ENCODE measurements at places on chromosomes 2 and 18.
A peak's percentile ranks its signal among the peaks of the same experiment; 100 is the strongest.

GRCh38 chr2:145186303-145186702 lies 666.4 kb upstream of the ZEB2 start:
- DNase-seq: no peak

GRCh38 chr2:96933305-96934181 lies 52.8 kb downstream of the FAM178B start:
- DNase-seq: no peak

GRCh38 chr18:6054256-6054842 lies 159.0 kb upstream of the TMEM200C start:
- no peak for DNase-seq

- no peak for DNase-seq
Observed at GRCh38 chr18:14144628-14144895, 12.3 kb upstream of the ZNF519 start.

DNA sequence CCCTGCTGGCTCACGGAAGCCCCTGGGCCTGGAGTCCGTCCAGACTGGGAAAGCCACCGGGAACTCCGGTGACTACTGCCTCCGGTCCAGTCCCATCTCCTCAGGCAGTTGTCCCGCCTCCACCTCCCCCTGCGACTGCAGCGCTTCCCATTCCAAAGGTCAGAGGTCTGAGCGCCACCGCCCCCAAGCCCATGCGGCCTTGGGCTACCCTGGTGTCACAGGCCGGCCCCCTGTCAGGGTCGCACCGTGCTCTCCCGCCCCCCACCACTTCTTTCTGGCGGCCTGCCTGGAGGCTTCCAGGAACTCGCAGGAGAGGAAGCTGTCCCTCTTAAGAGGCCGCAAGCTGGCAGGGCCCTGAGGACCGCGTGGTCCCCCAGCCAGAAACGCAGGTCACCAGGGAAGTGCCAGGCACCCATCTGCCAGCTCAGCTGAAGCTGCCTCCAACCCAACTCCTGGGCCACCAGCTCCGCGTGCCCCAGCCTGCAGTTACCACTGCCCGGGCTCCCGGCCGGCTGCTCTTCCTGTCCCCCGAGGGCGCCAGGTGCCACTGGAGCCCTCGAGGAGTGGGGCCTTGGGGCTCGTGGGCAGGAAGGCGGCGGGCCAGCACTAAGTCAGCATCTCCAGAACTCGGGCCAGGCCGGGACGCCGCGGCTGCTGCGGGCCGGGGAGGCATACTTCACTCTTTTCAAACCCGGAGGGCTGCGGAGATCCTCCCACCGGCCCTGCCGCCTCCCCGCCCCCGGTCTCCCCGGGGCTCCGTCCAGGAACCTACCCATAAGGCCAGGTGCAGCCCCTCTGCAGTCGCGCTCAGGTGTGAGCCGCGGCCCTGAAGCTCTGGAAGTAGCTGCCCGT lies 83.3 kb upstream of the POMC start:
- DNase-seq: peak; percentile 58

GRCh38 chr2:128692895-128693742 lies 374.5 kb upstream of the HS6ST1 start:
- no peak for DNase-seq

DNA sequence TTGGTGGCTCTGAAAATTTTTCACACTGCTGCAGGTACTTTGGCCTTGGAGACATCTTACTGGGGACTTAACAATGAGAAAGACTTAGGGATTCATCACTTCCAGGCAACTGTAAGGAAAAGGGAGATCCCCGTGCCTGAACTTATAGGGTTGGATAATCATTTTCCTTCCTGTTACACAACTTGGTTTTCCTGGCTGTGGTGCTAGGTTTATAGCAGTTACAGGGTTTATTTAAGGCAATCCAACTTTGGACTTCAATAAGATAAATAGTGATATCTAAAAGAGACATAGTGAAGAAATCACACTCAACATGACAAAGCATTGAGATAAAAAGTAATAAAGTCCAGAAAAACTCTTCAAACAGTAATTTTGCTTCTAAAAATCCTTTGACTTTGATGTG lies 70.2 kb upstream of the RAPH1 start:
- DNase-seq: no peak

DNA sequence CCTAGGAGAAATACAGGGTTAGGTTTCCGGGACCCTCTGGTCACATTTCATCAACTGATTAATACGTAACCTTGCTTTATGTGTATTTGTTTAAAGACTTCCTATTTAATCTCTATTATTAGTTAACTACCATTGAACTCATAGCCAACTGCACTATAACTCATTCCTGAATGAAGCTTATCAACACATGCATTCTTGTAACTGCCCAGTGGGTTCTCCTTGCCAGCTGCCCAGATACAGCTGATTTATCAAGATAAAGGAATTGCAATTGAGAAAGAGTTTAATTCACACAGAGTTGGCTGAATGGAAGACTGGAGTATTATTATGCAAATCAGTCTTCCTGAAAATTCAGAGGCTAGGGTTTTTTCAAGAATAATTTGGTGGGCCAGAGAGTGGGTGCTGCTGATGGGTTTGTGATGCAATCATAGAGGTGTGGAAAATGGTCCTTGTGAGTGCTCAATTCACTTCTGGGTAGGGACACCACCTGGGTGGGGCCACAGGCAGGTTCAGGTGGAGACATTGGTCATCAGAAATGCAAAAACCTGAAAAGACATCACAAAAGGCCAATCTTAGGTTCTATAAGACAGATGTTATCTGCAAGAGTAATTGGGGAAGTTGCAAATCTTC lies 21.1 kb upstream of the NOSTRIN start:
- no peak for DNase-seq

DNA sequence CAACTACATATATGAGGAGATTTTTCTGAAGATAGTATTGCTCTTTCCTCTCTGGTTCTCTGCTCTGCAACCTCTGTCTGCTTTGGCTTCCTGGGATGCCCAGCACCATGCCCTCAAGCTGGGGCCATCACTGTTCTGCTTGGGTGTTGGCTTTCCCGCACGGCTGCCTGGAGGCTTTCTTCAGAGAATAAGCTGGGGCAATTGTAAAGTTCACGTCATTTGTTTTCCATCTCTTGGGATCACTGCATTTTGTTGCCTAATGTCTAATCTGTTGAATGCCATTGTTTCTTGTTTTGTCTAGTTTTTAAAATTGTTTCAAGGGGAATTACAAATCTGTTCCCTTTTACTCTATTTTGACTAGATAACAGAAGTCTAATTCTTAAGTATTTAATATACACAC lies 437.3 kb upstream of the NRP2 start:
- DNase-seq: no peak

DNA sequence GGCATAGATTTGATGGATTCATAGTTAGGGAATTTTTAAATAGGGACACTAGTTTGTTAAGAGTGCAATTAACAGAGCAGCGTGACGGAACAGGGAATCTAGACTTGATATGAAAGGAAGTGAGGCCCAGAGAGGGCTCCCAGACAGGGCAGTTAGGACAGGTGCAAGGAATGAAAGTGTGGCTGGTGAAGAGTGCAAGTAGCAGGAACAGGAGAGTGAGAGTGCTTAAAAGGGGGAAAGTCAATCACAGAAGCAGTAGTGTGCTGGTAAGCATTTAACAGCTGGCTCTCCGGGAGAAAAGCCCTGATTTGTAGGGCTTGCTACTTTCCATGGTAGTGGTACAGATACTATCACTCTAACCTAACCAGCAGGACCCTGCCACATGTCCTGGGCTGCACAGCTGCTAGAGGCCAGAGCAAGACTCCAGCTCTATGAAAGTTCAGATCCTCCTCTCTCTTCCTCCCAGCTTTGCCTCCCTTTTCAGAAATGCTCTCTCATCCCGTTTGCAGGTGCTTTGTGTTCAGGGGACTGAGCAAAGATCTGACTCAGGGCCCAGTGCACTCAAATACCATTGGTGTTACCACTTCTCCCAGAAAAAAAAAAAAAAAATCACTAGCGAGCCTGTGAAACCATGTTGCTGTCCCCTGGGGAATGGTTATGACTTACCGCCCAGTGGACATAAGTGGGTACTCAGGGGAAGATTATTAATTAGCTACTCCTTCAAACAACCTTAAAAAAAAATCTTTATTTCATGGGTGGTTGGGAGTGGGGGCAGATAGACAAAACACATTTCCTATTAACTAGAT lies 18.1 kb upstream of the GCFC2 start:
- no peak for DNase-seq

- no peak for DNase-seq
Observed at GRCh38 chr2:156779416-156780120, 343.4 kb downstream of the GPD2 start.

- no peak for DNase-seq
Observed at GRCh38 chr2:75310876-75311275, 111.6 kb upstream of the TACR1 start.

DNA sequence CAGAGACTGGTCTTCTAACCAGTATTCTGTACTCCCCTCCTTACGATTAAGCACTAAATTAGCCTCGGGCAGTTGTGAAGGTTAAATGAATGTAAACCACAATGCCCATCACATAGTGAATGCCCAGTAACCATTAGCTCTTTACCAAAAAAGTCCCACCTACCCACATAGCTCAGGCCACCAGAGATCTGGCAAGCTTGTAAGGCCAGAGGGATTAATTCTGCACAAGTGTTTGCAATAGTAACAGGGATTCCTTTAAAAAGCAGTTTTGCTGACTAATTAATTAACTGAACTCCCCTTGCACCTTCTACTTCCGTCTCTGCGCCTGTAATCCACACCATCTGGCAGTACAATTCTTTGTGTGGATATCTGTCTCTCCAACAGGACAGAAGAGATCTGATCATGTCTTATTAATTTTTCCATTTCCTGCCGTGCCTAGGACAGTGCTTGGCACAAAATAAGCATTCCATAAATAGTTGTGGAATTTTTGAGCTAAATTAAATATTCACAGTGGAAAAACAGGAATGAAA lies 36.2 kb upstream of the IGFBP2 start:
- no peak for DNase-seq

- no peak for DNase-seq
Observed at GRCh38 chr2:223674998-223675609, 72.9 kb upstream of the SCG2 start.

DNA sequence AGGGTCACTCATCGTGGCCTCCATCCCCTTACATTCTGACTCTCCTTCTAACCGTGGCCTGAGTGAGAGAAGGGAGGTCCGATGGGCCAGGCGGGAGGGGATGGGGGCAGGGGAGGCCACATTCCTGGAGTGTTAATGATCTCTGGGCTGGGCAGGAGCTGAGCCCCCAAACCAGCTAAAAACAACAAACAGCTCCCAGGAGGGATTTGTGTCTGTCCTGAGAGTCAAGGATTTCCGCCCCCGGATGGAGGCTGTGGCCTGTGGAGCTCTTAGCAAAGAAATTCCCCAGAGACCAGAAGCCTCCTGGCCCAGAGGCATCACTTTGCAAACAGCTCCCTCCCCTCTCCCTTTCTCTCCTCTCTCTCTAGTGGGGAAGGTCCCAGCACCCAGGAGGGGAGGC lies 23.5 kb downstream of the EMX1 start:
- no peak for DNase-seq

DNA sequence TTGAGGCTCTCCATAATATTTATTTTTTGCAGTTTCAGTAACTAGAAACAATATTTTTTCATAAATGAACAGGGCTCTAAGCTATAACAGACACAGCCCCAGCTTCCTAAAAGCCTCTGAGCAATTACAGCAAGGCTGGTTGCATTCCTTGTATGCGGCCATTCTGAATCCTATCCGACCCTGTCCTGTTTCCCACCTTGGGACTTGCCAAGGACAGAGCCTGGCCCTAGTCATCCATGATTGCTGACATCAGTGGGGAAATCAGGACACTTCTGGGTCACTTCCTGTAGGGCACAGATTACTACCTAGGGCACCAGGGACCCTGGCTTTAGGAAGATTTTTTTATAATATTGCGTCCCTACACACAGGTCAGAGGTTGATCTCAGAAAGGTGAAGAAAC lies 5.5 kb downstream of the TMEM177 start:
- DNase-seq: no peak

GRCh38 chr2:10278763-10279471 lies 23.8 kb upstream of the HPCAL1 start:
- no peak for DNase-seq

GRCh38 chr18:7590826-7591560 lies 23.9 kb downstream of the PTPRM start:
- DNase-seq: no peak

GRCh38 chr2:151978709-151979108 lies 120.1 kb downstream of the CACNB4 start:
- no peak for DNase-seq

- no peak for DNase-seq
Observed at GRCh38 chr2:75986617-75987016, 275.9 kb upstream of the GCFC2 start.

GRCh38 chr2:164275659-164276058 lies 345.6 kb downstream of the GRB14 start:
- DNase-seq: no peak

GRCh38 chr2:227365833-227366232 lies 13.3 kb downstream of the TM4SF20 start:
- no peak for DNase-seq

DNA sequence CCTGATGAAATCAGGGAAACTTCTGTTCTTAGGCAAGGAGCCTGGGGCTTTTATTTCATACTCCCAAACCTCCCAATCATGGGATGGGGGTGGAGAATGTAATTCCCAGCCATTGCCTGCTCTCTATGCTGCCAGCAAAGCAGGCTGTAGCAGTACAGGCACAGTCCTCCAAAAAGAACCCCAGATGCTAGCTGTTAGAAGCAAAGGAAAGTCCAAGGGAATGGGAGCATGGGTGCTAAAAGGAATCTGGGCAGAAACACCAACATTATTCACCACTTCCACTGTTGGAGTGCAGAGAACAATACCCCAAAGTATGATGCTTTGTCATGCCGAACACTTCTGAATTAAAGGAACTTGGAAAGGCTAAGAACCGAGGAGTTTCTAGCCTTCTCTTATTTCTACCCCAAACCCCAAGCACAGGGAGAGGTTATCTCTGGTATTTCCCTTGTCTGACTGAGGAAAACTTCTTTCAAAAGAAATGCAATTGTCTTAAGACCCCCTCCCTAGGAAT lies 24.7 kb downstream of the MDH1 start:
- no peak for DNase-seq

DNA sequence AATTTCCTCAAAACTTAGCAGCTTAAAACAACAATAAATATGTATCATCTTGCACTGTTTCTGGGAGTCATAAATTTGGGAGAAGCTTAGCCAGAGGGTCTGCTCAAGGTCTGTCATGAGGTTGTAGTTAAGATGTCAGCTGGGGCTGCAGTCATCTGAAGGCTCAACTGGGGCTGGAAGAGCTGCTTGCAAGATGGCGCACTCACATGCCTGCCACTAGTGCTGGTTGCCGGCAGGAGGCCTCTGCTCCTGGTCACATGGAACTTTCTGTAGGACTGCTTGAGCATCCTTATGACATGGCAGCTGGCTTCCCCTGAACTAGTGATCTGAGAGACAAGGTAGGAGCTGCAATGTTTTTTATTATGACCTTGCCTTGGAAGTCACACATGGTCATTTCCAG lies 215.5 kb upstream of the HAAO start:
- DNase-seq: no peak

DNA sequence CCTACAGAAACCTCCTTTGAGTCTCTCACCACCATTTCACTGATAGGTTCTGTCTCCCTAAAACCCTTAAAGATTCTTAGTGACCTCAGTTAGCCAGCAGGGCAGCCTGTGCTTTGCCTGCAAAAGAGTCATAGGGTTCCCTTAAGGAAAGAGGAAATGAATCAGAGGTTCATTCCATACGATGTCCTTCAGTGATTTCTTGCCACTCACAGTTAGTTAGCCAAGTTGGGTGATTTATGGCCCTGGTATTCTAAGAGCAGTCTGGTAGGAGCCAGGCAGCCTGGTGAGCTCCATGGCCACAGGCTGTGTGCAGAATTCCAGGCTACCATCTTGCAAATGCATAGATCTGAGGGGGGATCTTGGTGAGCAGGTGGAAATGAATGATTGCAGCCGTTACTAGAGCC lies 18.7 kb upstream of the CCBE1 start:
- DNase-seq: no peak
